AML-193 (cell line): ENCODE measurements at places on chromosomes 3 and 15.

- DNase-seq: no peak
Measured at GRCh38 chr15:29099131-29099880, 170.3 kb downstream of the NSMCE3 start.

GRCh38 chr3:52506266-52506966 lies 11.3 kb downstream of the STAB1 start:
- DNase-seq: no peak

- no peak for DNase-seq
Measured at GRCh38 chr3:49133226-49133951, 539 bp upstream of the LAMB2 start.

DNA sequence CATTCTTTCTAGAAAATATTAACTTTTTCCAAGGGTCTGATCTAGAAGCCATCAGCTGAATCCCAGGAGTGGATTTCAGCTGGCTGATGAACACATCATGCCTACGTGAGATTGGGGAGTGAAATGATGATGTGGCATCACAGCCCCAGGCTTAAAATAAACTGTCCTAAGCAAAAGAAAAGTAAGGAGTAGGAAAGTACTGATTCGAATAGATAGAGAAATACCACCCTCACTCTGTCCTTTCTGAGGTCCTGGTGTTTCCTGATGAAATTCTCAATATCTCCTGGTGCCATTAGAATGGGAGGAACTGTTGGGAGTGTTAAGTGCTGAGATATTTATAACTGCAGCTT lies 376.8 kb upstream of the SEMA6D start:
- no peak for DNase-seq

GRCh38 chr15:97301166-97301565 lies 659.3 kb upstream of the ARRDC4 start:
- DNase-seq: no peak

DNA sequence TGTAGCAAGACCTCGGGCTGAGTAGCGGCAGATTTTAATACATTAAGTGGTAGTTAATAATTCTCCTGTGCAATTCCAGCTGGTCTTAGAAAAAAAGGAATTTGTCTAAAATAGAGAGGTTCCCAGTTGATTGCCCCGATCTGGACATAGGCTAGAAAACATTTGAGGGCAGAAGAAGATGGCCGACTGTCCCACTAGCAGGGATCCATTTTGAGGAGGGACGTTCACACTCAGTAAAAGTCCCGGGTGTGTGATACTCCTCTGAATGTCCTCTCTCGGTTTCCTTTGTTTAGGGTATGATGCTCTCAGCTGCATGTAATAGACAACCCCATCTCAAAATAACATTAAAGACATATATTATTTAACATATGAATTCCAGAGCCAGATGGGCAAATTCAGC lies 77.9 kb upstream of the OXTR start:
- no peak for DNase-seq

GRCh38 chr15:70669006-70669602 lies 94.3 kb downstream of the UACA start:
- DNase-seq: no peak
